ENCODE measurements at places on chromosomes 1 and 21.

- DNase-seq: no peak
Measured at GRCh38 chr1:43887748-43888147, 45.9 kb upstream of the ARTN start.

DNA sequence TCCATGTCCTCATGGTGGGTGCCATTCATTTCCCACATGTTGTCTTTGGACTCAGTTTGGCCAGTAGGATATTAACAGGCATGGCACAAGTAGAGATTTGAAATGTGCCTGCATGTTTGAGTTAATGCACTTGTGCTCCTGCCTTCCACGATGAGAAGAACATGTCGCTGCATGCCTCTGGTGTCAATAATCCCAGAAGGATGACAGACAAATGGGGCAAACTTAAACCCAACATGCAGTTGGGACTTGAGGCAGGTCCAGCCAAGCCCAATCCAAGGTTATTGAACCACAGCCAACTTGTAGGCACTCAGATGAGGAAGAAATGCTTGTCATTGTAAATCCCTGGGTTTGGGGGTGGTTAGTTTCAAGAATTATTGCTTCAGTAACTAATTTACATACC lies 174.6 kb downstream of the TRIM33 start:
- no peak for DNase-seq

GRCh38 chr1:22494943-22495579 lies 43.4 kb downstream of the ZBTB40 start:
- DNase-seq: no peak

DNA sequence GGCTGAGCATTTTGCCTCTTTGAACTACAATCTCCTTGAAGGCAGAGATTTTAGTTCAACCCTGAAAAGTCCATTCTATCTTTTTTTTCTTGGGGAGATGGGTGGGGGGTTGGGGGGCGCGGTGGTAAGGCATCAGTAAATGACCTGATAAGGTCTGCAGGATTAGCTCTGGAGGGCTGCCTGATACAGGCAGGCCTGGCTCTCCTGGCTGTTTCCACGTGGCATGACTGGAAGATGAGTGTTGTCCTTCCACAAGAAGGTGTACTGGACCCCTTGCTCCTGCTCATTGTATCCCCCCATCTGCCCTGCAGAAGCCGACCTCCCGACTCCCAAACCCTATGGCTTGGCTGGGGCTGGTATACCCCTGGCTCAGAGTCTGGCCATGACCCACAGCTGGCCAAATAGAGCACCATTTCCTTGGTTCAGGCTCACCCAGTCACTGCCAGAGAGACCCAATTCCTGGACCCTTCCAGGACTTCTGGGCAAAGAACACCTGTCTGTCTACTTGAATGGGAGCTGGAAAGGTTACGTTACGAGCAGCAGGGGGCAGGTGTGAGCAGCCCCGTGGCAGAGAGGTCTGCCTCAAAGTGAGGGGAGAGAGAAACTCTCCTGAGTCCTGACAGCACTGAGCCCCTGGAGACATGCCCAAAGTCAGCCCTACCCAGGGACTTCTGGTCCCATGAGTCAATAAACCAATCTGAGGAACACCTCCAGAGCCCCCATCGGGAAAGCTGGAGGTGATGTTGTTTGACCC lies 17.0 kb downstream of the DHRS3 start:
- no peak for DNase-seq

DNA sequence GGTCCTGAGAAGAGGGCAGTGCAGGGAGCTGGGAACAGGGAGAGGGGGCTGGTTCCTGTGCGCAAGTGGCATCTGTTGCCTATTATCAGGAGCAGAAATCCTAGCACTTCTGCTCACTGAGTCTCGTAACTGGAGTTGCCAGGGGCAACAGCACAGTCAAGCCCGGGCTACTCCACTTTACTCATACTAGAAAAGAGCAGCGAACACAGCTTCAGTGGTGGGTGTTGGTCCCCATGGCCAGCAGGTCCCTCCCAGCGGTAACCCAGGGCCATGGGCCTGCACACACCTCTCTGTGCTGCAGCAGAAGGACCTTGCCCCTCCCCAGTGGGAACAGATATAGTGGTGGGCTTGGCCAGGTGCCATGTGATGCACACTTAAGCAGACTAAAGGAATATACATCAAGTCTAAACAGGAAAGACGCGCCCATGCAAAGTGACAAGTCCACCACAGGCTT lies 8.5 kb downstream of the PYCR2 start:
- no peak for DNase-seq

- DNase-seq: no peak
Measured at GRCh38 chr1:32372149-32372756, 9.9 kb downstream of the TSSK3 start.

GRCh38 chr1:48728584-48728983 lies 48.1 kb downstream of the BEND5 start:
- no peak for DNase-seq

DNA sequence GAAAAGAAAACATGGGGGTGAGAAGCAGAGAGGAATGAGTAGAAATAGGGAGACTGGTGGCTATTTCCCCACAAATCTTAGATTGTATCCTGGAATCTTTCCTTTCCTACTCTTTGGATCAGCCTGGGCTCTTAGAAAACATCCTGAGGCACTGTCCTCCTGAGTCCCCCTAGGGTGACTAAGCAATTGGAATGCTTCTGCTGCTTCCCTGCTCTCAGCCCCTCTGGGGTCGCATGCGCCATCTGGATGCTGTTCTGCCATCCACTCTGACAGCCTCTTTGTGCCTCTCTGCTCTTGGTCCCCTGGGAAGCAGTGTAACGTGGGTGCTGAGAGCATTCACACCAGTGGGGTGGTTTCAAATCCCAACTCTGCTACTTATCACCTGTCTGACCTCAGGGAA lies 443.0 kb downstream of the SIPA1L2 start:
- DNase-seq: peak; percentile 12

- peak; percentile 43 for DNase-seq
Measured at GRCh38 chr1:85865213-85865612, 157.0 kb upstream of the ZNHIT6 start.

DNA sequence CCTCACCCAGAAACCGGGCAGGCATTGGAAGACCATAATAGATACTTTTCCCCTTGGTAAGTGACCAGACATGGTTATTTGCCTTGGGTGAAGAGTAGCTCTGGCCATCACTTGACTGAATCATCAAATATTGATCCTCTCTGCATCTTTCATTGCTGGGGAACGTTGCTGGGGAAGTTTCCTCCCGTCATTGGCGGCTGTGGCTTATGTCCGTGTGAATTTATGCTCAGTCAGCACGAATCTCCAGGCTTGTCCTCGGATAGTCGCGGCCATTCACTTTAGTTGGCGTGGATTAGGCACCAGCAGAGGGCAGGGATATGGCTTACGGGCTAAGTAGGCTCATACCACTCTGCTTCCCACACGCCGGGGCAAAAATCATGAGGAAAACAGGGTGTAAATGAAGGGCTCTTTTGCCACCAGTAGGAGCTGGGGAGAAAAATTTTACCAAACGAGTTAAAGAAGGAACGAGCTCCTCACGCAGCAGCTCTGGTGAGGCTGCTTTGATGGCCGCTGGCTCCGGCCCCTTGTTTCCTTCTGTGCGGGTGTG lies 473.4 kb downstream of the CAMTA1 start:
- DNase-seq: no peak
